D721Med (cell line): ENCODE measurements at places on chromosomes 4 and X.

DNA sequence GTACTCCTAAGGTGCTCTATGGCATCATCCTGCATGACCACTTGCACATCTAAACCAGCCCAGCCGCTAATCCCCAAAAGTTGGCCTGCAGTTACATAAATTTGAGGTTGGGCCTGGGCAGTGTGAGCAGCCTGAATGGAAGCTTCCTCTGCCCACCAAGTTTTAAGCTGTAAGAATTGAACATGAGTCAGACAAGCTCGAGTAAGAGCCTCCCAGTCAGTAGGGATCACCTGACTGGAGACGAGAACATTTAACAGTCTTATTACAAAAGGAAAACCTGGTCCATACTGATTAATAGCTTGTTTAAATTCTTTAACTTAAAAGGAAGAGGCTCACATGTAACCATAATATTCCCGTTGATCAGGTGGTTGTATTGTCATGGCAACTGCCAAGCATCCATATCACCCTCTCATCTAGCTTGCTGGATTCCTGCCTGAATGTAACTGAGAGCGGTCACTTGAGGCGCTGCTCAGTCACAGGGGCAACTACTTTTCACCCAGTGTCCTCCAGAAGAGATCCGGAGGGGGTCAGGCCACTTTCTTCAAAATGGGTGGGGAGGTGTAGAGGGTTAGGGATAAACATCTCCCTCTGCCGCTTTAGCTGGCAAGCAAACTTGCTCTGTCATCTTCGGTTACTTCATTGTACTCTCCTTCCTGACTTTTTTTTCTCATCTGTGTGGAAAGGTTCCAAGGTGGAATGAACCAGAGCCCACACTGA is 56.6 kb upstream of the WDR1 start:
- no peak for DNase-seq

DNA sequence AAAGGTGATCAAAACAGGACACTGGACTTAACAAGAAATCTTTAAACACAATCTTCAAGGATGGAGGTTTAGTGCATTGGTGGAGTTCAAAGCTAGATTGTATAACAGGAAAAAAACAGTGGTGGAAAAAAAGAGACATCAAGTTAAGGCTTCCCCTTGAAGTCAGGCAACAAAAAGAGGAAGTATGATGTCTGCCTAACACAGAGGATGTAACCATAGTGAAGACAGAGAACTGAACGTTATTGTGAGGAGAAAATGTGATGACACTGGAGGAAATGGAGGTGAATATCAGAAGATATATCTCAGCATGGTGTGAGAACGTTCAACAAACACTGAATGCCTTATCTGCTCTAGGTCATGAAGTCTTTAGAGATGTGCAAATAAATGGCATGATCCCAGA is 192.4 kb upstream of the AR start:
- no peak for DNase-seq

DNA sequence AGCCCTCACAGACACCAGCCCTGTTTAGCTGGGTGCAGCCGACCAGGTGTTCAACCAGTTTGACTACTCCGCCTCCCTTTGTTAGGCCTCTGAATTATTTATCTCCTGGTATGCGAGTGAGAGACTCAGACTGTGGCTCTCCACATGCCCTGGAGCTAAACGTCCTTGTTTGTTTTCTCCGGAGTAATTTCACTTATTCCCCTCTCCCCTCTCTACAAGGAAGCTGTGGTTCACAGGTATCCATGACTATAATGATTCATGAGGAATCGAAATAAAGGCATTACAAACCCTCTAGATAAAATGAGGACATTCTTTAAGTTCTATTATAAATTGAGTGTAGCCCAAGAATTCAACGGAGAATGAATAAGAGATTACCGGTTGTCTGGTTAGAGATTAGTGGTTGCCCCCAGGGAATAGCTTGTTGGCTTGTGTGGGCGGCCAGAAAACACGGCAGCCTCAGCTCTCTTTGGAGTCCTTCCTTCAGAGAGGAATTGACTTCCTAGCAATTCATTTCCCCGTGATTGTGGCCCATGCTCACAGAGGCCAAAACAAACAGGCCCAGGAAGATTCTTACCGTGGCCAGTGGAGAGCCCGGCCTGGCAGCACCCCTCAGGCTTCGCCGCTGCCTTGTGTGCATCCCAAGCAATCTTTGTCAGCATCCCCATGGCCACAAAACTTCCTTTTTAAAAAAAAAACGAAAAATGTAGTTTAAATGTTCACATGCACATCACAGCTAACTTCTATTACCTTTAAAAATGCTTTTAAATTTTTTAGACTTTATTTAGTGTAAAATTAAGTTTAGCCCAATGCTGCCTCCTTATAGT is 60.2 kb upstream of the CBR4 start:
- DNase-seq, result peak; percentile 37

DNA sequence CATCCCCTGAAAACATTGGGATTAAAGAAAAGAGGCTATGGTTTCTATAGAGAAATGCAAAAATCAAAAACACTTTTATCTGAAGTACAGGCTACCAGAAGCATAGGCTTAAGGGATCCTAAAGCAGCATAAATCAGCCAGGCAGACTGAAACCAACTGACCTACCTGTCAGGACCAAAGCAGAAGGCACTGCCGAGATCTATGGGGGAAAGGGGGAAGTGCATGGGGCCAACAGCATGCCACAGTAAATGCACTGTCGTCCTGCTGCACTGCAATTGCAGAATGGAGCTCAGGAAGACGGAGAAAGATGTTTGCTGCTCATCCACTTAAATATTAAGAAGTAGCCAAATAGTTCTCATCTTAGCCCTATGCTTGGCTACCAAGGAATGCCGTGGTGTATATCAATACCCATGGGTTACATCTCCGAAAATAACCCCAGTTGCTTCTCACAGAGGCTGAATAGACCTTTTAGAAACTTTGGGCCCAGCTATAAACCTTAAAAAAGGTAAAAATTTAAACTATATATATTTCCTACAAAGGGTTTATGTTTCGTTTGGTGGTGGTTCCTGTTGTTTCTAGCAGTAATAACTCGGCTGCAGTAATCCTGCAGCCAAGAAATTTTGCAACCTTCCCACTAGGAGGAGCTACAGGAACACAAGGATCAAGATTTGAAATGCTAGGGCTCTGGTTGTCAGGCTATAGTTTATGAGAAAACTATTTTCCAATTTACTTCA is 312.2 kb upstream of the DIAPH2 start:
- no peak for DNase-seq

GRCh38 chr4:111630705-111631104 is 514.5 kb upstream of the FAM241A start:
- DNase-seq, result no peak

DNA sequence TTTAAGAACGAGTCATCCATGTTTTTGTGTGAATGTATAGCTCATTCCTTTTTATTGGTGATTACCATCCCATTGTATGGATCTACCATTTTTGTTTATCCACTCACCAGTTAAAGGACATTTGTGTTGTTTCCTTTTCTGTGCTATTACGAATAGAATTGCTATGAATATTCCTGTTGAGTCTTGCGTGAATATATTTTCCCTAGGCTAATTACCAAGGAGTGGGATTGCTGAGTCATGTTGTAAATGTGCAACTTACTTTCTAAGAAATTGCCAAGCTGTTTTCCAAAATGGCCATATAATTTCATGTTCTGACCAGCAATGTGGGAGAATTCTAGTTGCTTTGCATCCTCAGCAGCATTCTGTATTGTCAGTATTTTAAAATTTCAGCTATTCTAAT is 51.3 kb downstream of the YIPF6 start:
- DNase-seq, result no peak

DNA sequence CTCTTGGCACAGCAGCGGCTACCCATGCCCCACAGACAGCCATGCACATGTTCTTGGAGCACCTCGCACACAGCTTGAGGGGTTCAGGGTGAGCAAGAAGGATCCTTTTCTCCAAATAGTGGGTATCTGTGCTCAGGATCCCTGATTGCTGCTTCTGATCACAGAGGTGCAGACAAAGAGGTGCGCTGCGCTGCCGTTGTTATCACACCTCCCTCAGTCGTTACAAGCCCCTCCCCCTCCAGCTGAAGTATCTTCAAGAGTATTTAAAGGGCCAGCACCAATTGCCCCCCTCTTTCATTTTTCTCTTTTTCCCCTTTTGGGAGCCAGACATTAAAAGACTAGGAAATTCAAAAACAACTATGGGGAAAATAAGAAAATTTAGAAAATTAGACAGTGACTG is 44.3 kb downstream of the NELFA start:
- no peak for DNase-seq

- no peak for DNase-seq
These were observed 139.3 kb downstream of the GASK1B start for GRCh38 chr4:158033416-158034120.

DNA sequence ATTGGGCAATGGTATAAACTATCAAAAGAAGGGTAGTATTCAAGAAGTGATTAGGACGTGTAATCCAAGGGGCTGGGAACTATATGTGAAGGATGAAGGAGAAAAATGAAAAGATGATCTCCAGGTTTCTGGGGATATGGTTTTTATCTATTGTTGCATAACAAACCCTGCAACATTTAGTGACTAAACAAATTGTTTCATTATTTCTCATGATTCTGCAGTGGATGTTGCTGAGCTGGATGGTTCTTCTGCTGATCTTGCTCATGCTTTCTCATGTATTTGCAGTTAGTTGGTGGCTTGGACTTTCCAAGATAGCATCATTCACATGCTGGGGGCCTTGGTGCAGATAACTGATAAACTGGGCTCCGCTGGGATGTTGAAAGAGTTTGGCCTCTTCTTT is 29.1 kb downstream of the PHOX2B start:
- no peak for DNase-seq

DNA sequence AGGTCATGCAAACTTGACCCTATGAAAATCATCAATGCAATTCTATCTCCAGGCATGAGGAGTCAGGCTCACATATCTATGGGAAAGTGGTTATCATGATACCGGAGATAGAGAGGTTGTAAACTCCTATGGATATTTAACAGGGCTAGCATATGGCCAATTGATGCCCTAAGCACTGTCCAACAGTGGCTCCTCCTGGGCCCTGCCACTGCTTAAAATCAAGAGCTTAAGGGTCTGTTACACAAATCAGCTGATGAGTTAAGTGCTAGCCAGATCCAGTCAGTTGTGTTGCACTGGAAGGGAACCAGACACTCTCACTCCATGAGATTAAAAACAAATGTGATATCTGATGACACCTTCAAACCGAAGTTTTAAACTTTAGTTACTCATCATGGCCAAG is 337.6 kb downstream of the STIM2 start:
- no peak for DNase-seq

DNA sequence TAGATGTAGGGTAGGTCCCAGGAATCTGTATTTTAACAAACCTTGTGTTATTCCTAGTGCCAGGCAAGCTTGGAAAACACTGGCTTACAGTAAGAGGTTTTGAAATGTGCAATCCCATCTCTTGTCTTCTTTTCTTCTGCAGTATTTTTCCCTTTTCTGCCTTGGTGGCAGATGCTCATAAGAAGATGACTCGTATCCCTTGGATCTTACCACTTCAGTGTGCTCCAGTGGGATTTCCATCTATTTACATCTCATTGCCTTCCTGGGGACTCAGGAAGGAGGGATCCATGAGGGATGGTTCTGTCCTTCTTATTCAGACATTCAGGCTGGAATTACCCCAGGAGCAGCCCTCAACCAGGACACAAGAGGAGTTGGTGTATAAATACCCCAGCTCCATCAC is 136.6 kb downstream of the NHS start:
- no peak for DNase-seq

- no peak for DNase-seq
These were observed 781.0 kb upstream of the HTR2C start for GRCh38 chrX:113802837-113803236.

DNA sequence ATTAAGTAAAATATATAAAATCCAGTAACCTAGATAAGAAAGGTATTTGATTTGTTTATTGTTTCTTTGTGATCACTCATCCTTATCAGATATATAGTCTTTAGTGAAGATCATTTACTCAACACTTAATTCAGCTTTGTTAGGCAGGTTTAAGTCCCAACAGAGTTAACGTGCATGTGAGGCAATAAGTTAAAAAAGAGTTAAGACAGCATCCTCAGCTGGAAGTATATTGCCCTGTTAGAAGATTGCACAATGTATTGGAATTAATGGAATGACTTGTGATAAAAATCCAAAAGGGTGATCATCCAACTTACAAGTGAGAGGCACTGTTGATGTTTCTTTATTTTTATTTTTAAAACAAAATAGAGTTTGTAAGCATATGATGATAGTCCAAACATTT is 1162.1 kb downstream of the RAPGEF2 start:
- DNase-seq, result no peak

GRCh38 chr4:13178621-13179020 is 305.5 kb downstream of the RAB28 start:
- no peak for DNase-seq

GRCh38 chrX:361231-362145 is 25.2 kb downstream of the PPP2R3B start:
- no peak for DNase-seq

DNA sequence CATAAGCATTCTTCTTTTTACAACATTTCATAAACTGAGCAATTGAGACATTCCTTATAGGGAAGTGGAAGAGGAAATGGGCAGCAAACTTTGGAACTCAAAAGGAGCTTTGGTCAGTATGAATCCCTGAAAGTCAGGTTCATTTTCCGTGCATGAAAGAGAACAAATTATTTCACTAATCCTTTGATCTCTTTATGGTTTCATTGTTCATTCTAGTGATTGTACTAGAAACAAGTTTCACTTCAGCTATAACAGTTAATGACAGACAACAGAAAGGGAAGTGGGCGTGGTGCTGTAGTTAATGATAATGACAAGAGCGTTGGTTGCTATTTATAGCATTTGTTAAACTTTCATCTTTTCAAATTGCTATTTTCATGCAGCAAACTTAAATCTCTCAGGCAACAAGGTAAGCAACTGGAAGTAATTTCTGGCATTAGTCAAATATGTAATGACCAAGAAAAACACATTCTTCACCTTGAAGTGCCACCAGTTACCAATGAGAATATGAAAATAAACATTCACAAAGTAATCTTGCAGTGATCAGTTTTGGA is 98.4 kb downstream of the AREG start:
- no peak for DNase-seq

DNA sequence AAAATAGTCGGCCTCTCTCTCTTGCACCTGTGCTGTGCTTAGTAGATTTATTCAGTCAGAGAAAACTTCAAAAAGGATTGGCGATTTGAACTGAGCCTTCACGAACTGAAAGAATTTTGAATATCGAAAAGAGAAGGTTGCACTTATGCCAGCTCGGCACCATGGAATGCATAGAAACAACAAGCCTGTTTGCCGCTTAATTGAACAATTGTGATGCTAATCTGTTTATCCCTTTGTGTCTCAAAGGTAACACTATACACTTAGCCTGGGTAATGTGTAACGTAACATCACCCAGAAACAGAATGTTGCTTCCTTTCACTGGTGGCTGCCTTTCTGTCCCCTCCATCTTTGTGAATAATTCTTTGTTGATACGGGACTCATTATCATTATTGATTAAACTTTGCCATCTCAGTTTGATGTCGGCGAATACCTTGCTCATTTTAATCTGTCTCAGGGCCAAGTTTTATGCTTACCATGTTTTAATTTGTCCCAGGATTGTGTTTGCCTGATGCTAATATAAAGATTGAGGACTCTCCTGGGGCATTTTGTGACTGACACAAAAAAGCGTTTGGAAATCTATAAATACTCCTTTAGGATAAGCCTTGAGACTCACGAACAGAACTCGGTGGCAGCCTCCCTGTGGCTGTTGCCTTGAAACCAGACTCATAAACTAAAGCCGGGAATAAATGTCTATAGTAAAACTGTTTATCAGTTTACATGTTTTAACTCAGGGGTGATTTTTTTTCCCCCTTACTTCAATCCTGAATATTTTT is 400.5 kb downstream of the RAPGEF2 start:
- DNase-seq, result no peak

GRCh38 chrX:18575744-18576143 is 96.2 kb downstream of the RS1 start:
- no peak for DNase-seq

- no peak for DNase-seq
These were observed 350.3 kb downstream of the PTTG2 start for GRCh38 chr4:38310446-38311043.
